ENCODE measurements at places on chromosomes 5 and 9.

DNA sequence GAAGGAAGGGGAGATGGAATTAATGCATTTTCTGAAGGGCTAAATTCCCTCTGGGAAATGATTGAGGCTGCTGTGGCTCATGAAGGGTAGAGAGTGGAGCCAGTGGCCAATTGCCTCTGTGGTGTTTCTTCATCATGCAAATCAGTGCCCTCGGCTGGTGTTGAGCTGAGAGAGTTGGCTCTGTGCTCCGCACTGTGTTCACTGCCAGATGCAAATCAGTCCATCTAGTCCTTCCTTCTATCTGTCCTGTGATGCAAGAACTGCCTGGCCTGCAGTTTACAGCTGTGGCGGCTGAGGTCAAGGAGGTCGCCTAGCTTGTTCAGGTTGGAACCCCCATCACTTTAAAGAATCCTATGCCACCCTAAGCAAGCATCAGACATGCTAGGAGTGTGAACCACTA lies 6.0 kb downstream of the TMEM171 start:
- no peak for DNase-seq

GRCh38 chr5:131633830-131634229 lies 1.2 kb downstream of the RAPGEF6 start:
- no peak for DNase-seq

- no peak for DNase-seq
Measured at GRCh38 chr9:124455820-124456219, 5.6 kb downstream of the ADGRD2 start.

GRCh38 chr9:108184941-108185340 lies 670.8 kb downstream of the ACTL7B start:
- no peak for DNase-seq

DNA sequence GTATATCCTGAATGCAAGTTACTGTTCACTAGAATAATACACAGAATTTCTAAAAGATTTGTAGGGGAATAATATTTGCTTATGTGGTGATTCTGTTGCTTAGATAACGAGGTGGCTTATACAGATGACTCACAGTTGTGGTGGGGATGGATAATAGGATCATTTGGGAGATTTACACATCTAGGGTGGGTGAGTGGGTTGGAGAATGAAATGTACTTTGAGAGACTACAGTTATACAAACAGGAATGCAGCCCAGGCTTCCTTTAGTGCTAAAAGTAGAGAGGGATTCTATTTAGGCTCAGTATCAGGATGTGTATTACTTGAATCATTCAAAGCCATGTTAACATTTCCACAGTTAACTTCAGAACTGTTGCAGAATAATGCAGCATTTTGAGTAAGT lies 1.8 kb downstream of the CTXN3 start:
- DNase-seq: no peak

DNA sequence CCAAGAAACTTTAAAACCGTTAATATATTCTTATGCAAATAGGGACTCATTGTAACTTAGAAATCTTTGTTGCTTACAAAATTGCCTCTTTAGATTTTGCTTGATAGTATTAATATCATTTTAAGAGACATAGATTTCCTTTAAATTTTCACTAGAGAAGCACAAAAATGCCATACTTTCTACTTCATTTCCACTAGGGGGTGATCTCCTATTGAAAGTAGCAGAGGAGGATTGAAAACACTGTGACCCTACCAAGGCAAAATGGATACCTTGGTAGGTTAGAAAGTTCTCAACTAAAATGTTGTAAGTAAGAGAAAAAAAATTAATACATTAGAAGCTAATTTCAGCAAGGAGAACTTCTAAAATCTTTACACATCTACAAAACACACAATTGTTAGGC lies 204.9 kb downstream of the CHSY3 start:
- DNase-seq: no peak

GRCh38 chr5:1032551-1033027 lies 24.0 kb downstream of the NKD2 start:
- DNase-seq: no peak

- no peak for DNase-seq
Measured at GRCh38 chr9:129716091-129716490, 36.8 kb downstream of the PTGES start.

DNA sequence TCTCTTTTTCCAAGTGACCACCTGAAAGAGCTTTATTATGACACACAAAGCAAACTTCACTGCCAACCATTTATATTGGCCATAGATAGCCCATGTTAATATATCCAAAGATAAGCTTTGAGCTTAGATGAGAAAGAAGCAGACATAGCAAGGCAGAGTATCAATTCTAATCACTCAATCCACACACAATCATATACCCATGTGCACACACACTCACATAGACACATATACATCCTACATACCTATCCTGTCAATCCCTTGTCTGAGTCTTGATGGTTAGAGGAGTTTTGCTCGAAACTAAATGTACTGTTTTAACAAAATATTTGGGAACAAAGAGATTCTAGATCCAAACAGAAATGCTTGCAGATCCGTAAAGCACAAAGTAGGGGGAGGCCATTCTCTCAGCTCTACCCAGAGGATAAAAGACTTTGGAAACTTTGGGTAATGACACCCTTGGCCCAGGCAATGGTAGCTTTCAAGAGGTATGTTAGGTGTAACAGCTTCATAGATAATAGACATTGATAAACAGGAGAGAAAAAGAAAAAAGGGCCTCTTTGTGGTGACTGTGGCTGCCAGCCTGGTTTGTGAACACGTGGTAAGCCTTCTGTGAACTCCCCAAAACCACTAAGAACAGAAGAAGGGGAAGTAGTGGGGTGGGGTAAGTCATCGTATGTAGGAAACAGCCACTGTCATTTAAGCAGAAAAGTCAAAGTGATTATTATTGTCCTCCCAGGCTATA lies 121.6 kb downstream of the TLR4 start:
- DNase-seq: peak; percentile 16

GRCh38 chr5:126482591-126482990 lies 59.4 kb downstream of the GRAMD2B start:
- DNase-seq: no peak

- DNase-seq: no peak
Measured at GRCh38 chr5:141944076-141944475, 13.9 kb downstream of the PCDH12 start.

GRCh38 chr5:171725205-171725601 lies 60.4 kb upstream of the SMIM23 start:
- no peak for DNase-seq

DNA sequence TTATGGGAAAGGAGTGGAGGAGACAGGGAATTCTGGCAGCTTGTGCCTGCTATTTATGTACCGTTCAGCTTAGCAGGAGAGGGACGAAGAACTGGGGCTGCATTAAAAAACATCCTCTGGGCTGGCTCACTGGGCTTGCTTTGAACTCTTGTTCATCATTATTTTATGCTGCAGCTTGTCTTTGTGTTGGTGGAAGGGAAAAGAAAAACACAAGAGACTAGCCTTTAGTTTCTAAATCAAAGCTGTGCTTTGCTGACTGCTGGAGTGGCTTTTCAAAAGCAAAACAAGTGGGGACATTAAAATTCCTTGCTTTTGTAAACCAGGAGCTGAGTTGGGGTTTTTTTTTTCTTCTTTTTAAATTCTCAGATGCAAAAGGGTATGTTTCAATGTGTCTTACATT lies 5.9 kb upstream of the RGMB start:
- DNase-seq: no peak

DNA sequence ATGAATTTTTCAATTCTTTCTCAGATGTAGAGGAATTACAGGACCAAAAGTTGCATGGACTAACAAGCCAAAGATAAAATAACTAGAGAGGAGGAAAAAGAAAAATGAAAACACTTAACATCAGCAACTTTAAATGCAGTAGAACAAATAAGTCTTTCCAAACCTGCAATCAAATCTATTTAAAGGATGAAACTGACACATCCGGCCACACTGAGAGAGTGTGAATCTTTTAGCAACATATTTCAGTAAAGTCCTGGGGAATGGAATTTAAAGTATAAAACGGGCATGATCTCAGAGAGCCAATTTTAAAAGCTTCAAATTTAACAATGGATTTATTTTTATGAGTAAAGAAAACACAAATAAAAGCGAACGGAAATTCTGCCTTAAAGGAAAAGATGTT lies 17.1 kb downstream of the CAST start:
- no peak for DNase-seq

- no peak for DNase-seq
Measured at GRCh38 chr5:59769832-59770231, 123.7 kb downstream of the PDE4D start.

- DNase-seq: no peak
Measured at GRCh38 chr9:8745347-8745746, 945.8 kb upstream of the DMAC1 start.

GRCh38 chr9:93582115-93582514 lies 5.7 kb downstream of the PHF2 start:
- DNase-seq: no peak

GRCh38 chr9:125747765-125748445 lies 732 bp downstream of the PBX3 start:
- peak; percentile 16 for DNase-seq

DNA sequence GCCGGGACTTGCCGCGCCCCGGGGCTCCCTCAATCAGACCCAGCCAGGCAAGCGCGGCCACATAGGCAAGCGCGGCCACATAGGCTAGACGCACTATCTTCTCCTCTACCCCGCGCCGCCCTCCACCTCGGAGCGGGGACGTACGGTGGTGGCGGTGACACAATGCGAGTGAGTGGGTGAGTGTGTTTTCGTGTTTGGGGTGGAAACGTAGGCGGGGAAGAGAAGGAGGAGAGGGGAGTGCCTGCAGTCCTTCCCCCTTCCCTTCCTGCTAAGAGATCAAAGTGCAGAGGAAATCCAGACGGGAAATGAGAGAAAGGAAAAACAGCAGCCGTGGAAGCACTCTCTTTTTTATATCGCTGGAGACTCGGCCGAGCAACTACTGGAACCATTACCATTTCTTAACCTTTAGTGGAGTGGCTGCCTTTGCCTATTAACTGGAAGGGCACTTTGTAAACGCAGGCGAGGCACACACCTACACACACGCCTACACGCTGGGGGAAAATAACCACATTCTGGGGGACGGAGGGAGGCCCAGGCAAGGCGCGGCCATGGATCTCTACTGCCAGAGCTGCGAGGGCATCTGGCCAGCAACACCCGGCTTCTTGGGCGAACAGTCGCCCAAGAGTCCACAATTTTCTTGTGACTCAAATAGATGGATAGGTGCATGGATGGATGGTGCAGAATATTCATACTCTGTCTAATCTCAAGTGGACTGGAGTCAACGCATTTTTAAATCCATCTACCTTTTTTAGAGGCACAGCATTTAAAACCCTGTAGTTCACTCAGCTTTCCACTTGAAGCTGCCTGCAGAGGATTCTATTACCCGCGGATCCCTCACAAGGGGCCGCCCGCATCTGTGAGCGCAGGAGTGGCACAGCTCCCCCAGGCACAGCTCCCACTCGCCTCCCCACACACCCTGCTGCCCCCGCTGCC lies 2.1 kb downstream of the EDIL3 start:
- no peak for DNase-seq

- DNase-seq: no peak
Measured at GRCh38 chr9:37036371-37036775, 2.3 kb upstream of the PAX5 start.

- DNase-seq: no peak
Measured at GRCh38 chr5:157107508-157107907, 1.3 kb downstream of the HAVCR2 start.

DNA sequence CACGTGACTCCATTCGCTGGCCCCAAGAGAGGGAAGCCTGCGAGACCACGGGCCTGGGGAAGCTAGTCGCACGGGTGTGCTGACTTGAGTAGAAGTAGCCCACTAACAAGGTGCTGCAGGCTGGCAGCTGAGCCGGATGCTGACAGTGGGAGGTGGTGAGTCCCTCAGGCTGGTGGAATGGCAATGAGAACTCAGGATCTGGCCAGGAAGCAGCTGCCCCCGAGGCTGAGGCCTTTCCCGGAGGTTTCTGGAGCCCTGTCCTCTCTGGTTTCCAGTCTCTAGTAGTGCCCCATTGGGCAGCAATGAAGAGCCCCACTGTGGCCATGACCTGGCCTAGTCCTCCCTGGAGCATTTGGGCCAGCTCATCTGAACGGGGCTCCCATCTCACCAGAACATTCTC lies 366.7 kb upstream of the IRX4 start:
- DNase-seq: no peak

DNA sequence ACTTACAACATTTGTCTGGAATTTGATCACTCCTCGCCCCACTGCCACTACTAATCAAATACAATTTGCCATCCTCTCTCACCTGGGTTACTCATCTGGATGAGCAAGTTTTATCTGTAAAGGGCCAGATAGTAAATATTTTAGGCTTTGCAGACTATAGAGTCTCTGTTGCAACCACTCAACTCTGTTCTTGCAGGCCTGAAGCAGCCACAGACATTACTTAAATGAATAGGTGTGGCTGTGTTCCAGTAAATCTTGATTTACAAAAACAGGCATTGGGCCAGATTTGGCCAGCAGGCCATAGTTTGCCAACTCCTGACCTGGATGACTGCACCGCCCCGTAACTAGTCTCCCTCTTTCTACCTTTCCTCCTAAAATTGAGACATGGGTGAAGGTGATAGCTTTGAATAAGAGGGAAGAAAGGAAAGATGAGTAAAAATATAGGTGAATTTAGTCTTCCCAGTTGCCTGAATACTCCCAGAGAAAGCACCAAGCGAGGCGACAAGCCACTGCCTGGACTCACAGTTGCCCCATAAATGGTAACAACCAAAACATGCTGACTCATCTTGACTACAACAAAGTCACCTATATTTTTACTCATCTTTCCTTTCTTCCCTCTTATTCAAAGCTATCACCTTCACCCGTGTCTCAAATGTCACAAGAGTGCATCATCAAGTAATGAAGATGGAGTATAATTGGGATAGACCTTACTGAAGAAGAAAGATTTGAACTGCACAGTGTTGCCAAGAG lies 32.5 kb upstream of the SCAMP1 start:
- no peak for DNase-seq

DNA sequence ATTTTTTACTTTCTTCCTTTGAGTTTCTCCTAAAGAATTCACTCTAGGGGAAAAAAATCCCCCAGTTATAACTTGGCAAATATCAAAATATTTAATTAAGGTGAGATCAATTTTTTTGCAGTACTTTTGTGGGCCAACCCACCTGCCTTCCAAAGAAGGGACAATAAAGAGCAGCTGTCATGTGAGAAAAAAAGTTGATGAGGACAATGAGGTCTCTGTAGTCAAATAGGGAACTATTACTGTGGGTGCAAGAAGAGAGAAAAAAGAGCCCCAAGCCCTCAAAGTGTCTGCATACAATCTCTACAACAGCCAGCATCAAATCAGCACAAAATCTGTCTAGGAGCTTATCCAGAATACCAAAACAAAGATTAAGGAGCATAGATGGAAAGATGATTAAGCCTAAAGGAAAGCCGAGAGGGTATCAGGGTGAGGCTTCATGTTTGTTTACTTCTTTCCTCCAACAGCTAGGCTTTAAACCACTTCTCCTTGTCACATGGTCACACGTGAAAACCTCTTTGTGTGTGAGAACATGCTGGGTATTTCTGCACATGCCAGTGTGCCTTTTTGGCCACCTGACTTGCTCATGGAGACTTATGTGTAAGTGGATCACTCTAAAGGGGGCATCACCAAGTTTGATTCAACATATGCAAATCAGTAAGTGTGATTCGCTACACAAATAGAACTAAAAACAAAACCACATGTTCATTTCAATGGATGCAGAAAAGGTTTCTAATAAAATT lies 19.2 kb upstream of the FYB1 start:
- DNase-seq: no peak

Measured in activated gamma-delta T cell treated with Interleukin-2 at 50 U/mL for 16 hours (primary cell).